ENCODE measurements at places on chromosomes 7 and 10. TPM values are rescaled to one million over a fixed set of nuclear protein-coding genes. Genes with fewer than 3 reads are reported as not detected.

Gene AEBP1
- total RNA-seq = 216 TPM

Gene AOC1
- not detected for total RNA-seq

Gene LIPN
- total RNA-seq = not detected

Gene VIPR2
- under 0.01 TPM for total RNA-seq

Gene MYO1G
- total RNA-seq = under 0.01 TPM

Gene GHRHR
- not detected for total RNA-seq

Gene CCZ1B
- total RNA-seq = 72.1 TPM

Gene XRCC2
- 1.4 TPM for total RNA-seq

Gene CDK14
- 70.8 TPM for total RNA-seq

Gene CUZD1
- total RNA-seq = 0.91 TPM

Gene CALHM2
- total RNA-seq = 81.3 TPM

Gene ATP6V0A4
- total RNA-seq = not detected

Gene GIMAP4
- total RNA-seq = not detected

Gene ARMC10
- 37.5 TPM for total RNA-seq

Gene TMEM140
- total RNA-seq = 12.0 TPM

Gene FAM25A
- not detected for total RNA-seq

Gene DRGX
- not detected for total RNA-seq

Gene VPS37D
- total RNA-seq = 2.7 TPM

Gene GCK
- total RNA-seq = 0.22 TPM

Gene BLNK
- 0.65 TPM for total RNA-seq

Gene CACNA2D1
- 21.7 TPM for total RNA-seq

Gene TLL2
- under 0.01 TPM for total RNA-seq

Gene BAMBI
- 24.8 TPM for total RNA-seq
